ENCODE measurements at places on chromosomes 7 and 10. TPM values are rescaled to one million over a fixed set of nuclear protein-coding genes. Genes with fewer than 3 reads are reported as not detected.

DNA sequence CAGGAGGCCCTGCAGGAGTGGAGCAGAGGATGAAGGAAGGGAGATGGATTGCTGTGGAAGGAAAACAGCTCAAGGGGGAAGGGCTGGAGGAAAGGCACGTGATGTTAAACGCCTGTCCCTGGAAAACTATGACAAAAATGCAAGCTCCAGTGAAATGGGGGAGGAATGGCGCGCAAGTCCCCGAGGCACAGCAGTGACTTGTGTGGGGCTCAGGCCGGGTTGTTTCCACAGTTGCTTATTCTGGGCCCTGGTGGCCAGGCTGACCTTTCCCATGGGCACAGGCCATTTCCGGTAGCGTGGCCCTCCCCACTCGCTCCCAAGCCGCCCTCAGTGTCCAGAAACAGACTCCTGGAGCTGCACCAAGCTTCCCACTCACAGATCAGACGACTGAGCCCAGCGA, 68.1 kb upstream of the PDGFA start:
- DNase-seq: no peak

DNA sequence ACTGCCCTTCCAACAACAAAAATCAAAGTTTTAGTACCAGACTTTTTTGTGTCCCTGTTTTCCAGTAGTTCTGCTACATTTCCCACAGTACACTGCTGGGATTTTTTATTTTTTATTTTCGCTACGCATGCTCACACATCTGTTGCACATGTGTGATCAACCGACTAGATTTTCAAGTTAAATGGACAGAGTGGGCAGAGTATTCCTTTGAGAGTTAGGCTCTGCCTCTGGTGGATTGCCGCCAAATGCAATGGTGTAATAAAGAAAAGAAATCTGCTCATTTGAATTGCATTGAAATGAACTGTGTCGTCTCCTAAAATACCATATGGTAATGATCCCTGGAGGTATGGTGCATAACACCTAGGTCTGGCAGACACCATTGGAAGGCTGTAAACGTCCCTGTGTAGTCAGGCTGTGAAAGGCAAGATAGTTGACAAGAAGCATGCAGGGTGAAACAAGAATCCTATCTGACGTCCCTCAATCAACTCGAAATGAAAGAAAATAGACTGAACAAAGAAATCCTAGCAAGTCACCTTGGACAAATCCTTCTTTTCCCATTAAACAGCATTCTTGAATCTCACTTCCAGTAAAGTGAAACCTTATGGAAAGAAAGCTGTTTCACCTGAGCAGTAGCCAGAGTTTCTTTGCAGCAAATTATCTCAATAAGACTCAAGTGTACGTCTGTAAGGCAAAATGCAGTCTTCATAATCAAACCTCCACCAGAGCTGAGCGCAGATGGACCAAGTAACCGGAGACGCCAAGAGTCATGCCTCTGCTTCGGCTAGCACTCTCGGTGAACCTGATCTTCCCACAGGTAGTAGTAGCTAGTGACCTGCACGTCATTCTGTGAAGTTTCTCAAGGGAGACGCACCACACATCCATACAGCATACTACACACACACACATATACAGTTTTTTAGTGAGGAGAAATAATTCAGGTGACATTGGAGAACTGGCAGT, 357.3 kb downstream of the CRPPA start:
- DNase-seq: no peak

DNA sequence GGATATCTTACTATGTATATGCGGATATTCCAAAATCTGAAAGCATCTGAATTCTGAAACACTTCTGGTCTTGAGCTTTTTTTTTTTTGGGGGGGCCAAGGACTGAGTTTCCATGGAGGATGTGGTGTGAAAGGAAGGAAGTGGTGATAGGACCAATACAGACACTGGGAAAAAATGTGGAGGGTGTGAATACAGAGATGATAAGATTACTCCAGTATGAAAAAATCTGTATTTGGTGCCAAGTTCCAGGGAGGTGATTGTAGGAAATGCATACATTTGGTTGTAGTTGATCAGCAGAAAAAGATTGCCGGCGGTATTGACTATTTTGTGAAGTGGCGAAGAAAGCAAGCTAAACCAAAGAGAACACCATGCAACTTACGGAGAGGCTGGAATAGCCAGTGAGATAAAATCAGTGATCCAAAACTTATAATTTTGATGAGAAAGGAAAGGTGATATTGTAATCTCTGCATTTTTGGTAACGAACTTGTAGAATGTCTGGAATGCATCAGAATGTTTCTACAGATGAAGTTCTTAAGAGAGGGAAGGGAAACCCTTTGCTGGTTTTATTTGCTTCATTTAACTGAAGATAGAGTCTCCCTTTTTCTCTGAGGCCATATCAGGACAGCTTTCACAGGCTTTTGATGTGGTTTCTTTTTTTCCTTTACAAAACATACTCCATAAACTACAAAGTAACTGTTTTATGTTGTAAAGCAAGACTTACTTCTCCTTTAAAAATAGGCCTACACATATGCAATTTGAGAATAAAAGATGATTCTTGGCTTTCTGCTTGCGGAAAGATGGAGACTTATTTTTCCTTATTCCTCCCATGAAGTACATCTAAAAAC, 6.0 kb downstream of the WDR37 start:
- no peak for DNase-seq

DNA sequence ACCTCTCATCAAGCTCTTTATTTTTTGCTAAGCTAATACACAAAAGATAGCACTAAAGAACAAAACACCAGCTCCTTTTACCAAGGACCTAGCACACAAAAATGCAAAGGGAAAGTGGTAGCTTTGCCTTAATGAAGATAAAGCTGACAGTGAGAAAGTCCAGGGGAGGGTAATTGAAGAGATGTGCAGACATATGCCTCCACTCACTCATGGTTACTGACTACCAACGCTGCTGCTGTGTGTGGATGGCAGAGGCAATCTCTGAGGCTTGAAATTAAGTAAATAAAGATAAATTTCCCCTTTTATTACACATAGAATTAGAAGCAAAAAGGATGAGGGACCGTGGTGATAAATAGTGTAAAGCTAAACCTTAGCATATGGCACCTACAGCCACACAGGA, 87.0 kb downstream of the HGF start:
- DNase-seq: no peak

- DNase-seq: no peak
Observed at GRCh38 chr10:25393621-25394020, 218.8 kb downstream of the GPR158 start.

GRCh38 chr10:78802866-78803265, 265.9 kb upstream of the ZMIZ1 start:
- no peak for DNase-seq

DNA sequence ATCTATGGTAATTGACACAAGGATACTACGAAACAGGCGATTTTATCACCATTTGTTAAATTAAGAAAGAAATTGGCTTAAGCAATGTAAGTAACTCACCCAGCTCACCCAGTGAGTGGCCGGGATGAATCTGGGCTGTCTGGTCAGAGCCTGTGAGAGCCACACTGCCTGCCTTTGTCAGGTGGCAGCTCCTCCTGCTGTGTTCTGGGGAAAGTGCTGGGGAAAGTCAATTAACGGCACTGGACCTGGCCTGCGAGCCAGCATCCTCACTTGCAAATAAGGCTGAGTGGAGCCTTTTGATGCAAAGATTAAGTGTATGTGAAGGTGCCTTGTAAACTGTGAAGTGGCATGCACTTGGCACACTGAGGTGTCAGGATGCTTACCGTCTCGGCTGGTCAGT, 13.4 kb upstream of the CXCL12 start:
- no peak for DNase-seq

DNA sequence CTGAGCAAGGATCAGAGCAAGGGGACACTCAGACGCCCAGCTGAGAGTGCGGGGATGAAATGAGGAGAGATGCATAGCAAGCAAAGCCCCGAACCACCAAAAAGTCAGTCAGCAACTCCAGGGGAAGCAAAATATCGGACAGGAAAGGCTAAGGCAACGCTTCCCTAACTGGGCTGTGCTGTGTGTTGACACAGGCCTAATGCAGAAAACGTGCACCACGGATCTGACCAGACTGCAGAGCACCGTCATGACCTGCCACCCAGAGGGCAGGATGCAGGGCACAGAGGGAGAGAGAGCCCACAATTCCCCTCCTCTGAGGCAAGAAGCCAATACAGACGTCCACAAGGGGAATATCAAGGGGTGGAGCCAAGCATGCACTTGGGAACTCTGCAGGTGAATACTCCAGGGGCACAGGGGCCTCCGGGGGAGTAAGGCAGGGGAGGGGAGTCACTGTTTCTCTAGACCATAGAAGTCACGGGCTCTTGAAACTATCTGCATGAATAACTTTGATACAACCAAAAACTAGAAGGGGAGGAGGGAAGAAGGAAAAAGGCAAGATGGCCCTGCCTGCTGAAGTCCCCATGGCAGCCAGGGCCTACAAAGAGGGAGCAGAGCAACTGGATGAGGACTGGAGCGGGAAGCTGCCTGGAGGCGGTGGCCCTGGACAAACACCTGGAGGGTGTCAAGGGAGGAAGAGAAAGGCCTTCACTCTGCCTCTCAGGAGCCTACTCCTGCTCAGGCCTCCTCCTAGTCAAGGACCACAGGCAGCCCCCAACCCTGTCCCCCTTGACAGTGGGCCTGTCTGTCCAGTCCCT, 26.2 kb downstream of the GRID1 start:
- peak; percentile 12 for DNase-seq

WDR86 gene
- total RNA-seq: 70.5 TPM

CLCN1 gene
- total RNA-seq: 0.56 TPM

STAG3 gene
- total RNA-seq: 1.1 TPM

Data from glutamatergic neuron (in vitro differentiated cells).